ENCODE measurements at places on chromosomes 12 and 14.

DNA sequence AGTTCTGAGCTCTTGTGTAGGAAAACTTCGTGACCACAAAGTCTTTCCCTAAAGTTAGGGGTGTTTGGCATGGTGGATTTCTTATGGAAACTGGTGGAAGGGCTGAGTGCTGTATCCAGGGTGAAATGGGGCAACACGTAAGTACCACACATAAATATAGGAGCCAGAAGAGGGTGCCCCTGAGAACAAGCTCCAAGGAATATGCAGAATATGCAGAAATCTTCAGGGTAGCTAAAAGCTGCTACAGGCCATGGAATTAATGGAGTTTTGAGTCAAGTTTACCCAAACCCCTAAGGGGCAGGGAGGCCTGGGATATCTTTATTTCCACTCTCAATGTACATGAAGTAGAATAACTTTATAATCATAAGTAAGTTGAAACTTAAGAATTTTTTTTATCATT is 44.0 kb downstream of the ZNF664 start:
- DNase-seq: no peak

DNA sequence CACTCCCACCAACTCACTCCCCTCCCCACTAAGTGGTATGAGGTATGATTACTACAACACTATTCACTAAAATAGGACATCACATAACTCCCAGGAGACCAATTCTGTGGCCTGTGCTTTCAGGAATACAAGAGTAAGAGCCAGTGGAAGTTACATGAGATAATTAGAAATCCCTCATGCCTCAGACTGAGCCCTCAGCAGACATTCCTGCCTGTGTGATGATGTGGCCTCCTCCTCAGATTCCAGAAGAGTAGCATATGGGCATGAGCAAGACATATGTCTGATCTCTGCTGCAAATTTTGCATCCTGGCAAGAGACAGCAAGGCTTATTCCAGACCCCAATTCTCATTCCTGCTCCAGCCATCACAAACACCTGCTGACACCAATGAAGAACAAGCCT is 46.0 kb upstream of the BMP4 start:
- DNase-seq: no peak

- no peak for DNase-seq
Observed at GRCh38 chr12:30696103-30696408, 387 bp upstream of the IPO8 start.

DNA sequence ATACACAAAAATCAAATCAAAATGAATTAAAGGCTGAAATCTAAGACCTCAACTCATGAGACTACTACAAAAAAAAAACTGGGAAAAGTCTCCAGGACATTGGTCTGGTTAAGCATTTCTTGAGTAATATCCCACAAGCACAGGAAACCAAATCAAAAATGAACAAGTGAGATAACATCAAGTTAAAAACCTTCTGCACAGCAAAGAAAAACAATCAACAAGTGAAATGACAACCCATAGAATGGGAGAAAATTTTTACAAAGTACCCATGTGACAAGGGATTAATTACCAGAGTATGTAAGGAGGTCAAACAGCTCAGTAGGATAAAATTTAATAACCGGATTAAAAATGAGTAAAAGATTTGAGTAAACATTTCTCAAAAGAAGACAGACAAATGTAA is 338.7 kb downstream of the SLC16A7 start:
- no peak for DNase-seq

DNA sequence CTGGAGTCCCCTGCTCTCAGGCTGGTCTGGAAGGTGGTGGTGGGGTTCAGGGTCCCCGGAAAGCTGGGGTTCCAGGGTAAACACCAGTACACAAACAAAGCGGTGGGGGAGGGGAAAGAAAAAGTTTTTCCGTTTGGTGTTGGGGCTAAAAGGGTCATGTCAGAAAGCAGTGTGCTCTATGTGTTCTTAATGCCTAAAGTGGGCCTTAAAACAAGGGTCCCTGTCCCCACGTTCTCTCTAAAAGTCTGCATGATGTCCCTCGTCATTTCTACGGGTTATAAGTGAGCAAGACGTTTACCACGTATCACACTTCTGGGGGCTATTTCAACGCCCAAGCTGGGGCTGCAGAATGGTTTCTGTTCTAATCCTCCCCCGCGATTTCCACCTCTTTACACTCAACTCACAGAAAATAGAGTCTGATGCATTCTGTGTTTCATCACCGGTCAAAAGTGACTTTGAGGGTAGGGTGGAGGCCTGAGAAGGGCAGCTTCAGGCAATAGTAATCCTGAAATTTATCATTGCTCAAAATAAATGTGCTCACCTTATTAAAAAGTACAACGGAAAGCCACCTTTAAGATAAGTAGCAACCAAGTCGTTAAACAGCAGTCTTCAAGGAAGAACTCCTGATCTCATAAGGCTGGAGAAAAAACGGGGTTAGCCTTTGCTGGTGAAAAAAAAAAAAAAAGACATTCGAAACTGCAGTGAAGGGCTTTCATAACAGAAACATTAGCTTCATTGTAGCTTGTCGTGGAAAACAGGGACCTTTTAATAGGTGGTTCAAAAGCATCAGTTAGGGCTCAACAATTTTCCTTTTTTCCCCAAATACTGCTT is 63.9 kb upstream of the PTGR2 start:
- no peak for DNase-seq

DNA sequence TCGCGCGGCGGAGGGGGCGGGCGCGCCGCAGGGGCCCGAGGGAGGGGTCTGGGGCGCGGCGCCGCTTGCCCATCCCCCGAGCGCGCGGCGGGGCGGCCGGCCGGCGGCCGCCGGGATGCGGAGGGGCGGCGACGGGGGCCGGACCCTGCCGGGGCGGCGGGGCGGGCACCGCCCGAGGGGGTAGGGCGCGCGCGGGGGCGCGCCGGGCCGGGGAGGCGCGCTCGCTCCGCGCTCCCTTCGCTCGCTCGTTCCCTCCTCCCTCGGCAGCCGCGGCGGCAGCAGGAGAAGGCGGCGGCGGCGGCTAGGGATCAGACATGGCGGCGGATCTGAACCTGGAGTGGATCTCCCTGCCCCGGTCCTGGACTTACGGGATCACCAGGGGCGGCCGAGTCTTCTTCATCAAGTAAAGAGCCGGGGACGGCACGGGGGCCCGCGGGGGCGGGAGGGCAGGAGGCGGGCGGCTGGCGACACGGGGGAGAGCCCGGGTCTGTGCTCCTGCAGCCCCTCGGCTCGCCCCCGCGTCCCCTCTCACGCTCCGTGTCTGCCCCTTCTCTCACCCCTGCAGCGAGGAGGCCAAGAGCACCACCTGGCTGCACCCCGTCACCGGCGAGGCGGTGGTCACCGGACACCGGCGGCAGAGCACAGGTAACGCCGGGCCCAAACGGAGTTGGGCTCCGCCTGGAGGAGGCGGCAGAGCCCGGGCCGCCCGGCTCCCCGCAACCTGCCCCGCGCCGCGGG is at the start of gene PLEKHA5:
PLEKHA5 (plus strand) TSS at position 248 of the 738 bp plus-strand sequence; CDS start at position 315, 67 bp downstream.
- no peak for DNase-seq

DNA sequence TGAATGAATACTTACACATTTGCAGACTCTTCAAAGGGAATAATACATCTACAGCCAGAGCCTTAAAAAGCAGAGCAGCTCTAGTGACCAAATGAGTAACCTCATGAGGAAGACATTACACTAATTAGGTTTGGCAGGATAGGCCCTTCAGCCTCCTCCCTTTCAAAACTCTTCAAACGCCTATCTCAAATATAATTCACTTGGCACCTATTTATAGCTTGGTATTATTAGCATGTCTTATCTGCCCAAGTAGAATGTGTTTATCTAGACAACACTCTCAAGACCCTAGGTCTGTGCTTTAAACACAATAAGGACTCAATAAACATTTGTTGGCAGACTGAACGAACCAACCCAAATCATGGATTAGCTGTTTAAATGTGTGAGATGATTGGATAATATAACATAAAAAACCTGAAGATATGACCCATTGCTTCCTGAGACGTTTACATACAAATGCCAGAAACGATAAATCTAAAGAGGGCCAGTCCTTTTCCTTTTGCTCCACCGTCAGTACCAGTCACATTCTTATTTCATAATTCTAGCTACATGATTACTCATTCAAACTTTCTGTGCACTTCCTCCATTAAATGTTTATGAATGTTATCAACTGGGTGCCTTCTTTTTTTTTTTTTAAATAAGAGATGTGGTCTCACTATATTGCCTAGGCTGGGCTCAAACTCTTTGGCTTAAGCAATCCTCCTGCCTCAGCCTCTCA is 123.3 kb downstream of the CEP83 start:
- DNase-seq: no peak

DNA sequence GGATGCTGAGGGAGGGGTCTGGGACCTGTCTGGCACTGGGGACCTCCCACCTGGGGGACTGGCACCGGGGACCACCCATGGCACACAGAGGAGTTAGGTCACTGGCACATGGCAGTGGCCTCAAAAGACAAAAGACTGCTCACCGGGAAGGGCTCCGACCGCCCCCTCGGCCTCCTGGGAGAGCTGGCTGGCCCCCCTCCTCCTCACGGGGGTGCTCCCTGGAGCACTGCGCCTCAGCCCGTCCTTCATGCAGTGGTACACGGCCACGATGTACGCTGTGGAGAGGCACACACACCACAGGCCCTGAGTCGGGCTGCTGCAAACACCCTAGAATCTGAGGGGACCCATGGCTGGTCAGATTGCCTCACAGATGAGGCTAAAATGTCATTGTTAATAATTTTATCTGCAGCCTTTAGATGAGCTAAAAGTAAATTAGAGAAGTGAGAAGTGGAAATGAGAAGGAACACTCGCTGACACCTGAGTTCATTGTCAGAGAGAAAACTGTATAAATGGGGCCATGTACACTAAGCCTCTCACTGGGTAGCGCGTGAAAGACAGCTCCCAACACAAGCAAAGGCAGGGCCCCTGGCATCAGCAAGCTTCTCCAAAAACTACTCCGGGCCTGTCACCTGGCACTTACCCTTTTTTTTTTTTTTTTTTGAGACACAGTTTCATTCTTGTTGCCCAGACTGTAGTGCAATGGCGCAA is 14.1 kb downstream of the P2RX2 start:
- DNase-seq: no peak

DNA sequence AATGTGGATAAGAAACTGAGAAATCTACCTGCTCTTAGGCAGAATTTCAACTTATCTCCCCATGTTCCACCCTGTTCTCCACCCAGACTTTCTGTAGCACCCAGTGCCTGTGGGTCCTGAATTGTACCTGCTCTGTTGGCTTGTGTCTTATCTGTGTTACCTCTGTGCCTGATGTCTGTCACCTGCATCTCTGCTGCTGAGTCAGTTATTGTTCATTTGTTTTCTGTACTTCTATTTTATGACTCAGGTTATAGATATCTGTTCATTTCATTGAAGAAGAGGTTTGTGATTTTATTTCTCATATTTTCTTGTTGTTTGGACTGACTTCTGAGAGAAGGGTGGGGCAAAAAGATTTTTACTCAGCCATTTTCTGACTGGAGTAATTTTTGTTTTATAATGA is 11.7 kb downstream of the SOCS4 start:
- no peak for DNase-seq

GRCh38 chr14:80127466-80127865 is 83.8 kb downstream of the DIO2 start:
- DNase-seq: no peak

DNA sequence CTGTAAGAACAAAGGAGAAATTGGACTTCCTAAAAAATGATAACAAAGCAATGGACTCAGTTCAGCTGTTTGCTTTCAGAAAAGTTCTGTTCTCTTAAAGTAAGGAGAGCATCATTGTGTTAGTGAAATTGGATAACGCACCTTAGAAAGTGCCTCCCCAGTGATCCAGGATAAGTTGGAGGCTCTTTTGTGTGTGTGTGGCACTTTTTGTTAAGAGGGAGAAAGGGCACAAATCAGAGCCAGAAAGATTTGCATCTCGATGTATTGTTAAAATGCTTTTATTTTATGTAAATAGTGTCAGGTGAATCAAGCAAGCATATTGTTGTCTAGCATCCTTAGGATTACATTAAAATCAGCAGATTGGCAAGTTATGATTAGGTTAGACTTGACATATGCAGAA is 2.1 kb downstream of the STK38L start:
- DNase-seq: no peak

GRCh38 chr14:97328743-97329142 is 531.6 kb downstream of the VRK1 start:
- DNase-seq: no peak

DNA sequence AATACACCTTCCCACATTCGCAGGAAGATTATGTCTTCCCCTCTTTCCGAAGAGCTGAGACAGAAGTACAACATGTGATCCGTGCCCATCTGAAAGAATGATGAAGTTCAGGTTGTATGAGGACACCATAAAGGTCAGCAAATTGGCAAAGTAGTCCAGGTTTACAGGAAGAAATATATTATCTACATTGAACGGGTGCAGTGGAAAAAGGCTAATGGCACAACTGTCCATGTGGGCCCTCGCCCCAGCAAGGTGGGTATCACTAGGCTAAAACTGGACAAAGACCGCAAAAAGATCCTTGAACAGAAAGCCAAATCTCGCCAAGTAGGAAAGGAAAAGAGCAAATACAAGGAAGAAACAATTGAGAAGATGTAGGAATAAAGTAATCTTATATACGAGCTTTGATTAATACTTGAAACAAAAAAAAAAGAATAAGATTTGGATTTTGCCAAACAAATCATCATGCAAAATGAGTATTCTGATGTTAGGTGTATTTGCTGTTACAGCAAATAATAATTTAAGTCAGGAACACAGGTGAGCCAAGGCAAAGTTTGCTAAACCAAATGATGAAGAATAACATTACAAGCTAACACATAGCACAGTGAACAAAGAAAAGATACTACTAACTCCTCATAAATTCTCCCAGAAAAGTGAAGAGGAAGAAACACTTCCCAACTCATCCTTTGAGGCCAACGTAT is 30.6 kb downstream of the FAM186A start:
- no peak for DNase-seq

DNA sequence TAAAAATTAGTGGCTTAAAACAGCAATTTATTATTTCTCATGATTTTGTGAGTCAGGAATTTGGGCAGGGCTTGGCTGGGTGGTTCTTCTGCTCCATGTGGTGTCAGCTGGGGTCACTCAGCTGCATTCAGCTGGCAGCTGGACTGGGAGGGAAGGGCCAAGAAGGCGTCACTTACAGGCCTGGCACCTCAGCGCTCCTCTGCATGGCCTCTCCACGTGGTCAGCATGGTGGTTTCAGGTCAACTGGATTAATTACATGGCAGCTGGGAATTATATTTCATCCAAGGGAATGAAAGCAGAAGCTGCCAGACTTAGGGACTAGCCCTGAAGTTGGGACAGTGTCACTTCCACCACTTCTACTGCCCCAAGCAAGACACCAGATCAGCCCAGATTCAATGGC is 27.5 kb upstream of the IRF2BPL start:
- no peak for DNase-seq

- DNase-seq: no peak
Observed at GRCh38 chr12:122834104-122834920, 945 bp upstream of the HIP1R start.

DNA sequence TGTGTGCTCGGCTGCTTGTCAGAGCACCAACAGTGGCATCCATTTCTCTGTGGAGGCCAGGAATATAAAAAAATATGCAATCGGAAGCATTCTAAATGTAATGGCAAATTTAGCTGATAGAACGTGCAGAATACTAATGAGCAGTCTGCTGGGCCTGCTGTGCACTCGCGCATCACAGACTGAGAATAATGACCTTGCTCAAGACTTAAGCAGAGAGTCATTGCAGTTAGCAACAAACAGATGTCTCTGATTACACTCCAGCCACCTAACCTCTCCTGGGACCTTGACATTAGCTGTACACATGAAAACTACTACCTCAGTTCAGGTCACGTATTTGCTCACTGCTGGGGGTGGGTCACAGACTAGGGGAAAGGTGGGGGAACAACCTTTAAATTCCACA is 269.2 kb upstream of the DAAM1 start:
- no peak for DNase-seq

- DNase-seq: no peak
Observed at GRCh38 chr12:132610051-132610759, at the start of gene LRCOL1. Gene LRCOL1, minus strand, starts transcription at chr12:132610582. Its CDS starts 4,331 bp downstream, at chr12:132606251.

- no peak for DNase-seq
Observed at GRCh38 chr12:16472631-16473030, 125.2 kb downstream of the MGST1 start.

Measured in LNCaP clone FGC (cell line).